Chondrocyte (in vitro differentiated cells): ENCODE measurements at places on chromosomes 1 and 21. TPM values are rescaled to one million over a fixed set of nuclear protein-coding genes. Genes with fewer than 3 reads are reported as not detected.
A peak's percentile ranks its signal among the peaks of the same experiment; 100 is the strongest.

Gene PPFIA4
- total RNA-seq = 6.0 to 16.3 TPM (median 14.7 TPM) in 3 replicates

DNA sequence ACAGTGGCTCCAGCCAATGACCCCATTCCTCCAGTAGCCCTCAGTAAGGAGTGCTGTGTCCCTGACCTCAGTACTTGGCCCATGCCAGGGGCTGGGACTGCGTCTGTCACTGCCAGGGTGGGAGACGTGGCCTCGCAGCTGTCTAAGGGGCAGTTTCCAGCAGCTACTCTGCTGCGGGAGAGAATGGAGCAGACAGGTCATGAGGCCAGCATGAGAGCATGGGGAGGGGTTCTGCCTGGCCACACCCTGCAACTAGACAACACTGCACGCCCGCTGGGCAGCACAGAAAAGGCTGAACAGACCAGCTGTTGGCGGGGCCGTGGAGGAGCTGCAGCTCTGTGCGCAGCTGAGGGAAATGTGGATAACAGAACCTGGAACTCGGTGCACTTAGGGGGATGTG is 91.6 kb upstream of the COL6A1 start:
- DNase-seq = peak; percentile 43

DNA sequence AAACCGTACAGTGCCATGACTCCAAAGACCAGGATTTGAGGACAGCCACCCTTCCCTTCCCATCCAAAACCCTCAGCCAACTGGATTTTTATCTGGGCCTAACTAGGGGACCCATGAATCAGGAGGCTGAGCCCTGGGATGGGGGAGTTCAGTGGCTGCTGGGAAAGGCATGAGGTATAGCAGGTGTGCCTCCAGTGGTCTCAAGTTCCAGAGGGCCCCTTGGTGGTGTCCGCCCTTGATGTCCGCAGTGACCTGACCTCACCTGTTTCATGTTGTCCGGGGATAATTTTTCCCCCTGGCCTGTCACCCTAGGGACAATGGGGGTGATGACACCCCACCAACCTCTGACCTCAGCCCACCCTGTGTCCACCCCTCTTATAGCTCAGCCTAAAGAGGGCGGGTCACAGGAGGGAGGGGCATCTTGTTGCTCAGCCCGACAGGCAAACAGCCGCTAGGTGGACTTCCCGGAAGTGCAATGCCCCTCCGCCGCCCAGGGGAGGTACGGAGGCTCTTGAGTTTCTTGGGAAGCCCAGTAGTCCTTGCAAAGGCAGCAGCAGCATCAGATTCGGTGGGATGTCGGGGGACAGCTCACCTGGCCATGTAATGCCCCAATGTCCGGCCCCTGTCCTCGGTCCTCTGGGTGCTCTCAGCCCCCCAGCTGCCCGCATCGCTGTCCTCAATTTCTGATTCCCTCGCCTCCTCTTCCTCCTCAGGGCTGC is 13.8 kb upstream of the IL22RA1 start:
- no peak for DNase-seq

DNA sequence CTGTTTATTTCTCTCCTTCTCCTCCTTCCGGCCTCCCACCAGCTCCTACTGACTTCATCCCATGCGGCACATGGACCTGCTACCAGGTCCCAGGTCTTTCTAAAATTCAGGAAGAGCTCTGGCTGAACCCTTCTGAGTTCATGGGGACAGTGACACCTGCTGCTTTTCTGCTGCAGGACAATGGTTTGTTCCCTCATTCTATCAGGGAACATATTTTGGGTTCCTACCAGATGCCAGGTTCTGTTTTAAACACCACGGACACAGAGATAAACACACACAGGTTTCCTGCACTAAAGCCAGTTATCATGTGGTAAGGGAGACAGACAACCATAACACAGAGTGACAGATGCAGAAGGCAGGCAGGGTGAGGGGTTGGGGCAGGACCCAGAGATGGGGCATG is 114.0 kb upstream of the RAB4A start:
- no peak for DNase-seq

- no peak for DNase-seq
Measured at GRCh38 chr1:99621340-99621901, 24.5 kb upstream of the PALMD start.

- DNase-seq = no peak
Measured at GRCh38 chr1:12065872-12066271, 2.8 kb downstream of the TNFRSF8 start.

Gene KCNJ9
- not detected in 3 replicates for total RNA-seq

DNA sequence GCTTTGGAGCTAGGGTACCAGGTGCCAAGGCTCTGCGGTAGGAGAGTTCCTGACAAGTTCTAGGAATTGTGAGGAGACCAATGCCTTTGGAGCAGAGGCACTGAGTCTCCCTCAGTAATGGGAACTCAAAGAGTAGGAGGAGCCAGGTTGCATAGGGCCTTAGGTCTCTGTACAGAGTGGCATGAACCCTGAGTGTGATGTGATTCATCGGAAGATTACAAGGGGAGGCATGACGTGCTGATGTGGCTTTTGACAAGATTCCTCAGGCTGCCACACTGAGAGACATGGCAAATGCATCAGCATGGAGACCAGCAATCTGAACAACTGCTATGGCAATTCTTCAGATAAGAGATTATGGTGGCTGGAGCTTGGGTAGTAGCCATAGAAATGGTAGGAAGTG is 94.6 kb upstream of the SLC44A3 start:
- no peak for DNase-seq

Gene INKA2
- total RNA-seq = 2.8 to 5.4 TPM (median 3.6 TPM) in 3 replicates

GRCh38 chr1:148362216-148362611 is 120.9 kb downstream of the PPIAL4G start:
- no peak for DNase-seq

DNA sequence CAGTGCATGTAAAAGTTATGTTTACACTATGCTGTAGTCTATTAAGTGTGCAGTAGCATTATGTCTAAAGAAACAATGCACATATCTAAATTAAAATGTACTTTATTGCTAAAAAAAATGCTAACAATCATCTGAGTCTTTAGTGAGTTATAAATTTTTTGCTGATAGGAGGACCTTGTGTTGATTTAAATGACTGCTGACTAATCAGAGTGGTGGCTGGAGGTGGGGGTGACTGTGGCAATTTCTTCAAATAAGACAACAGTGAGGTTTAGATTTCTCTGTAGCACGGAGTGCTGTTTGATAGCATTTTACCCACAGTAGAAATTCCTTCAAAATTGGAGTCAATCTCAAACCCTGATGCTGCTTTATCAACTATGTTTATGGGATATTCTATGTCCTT is 37.0 kb downstream of the HS2ST1 start:
- no peak for DNase-seq

Gene FAM177B
- total RNA-seq = not detected in 3 replicates

GRCh38 chr1:21024918-21025317 is 151.8 kb downstream of the EIF4G3 start:
- no peak for DNase-seq

DNA sequence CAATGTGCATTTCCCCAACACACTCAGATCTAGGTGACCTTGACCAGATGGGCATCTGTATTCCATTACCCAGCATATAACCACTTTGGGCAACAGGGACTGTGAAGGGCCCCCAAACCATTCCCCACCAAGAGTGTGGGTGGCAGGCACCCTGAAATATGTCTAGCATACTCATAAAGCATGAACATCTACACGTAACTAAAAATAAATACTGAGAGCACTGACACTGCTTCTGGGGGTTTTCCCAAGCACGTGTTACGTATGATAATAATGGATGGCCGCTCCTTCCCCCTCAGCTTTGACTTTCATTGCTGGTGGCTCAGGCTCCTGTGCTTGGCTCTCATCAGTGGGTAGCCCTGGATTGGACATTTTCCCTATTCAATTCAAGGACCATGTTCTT is 39.1 kb downstream of the IGSF3 start:
- DNase-seq = no peak

Gene BRINP3
- total RNA-seq = not detected in 3 replicates
